Mucosa of descending colon (tissue), 3 donors: ENCODE measurements at places on chromosomes 6 and 20. TPM values are rescaled to one million over a fixed set of nuclear protein-coding genes. Genes with fewer than 3 reads are reported as not detected.

GRCh38 chr20:57656252-57656820, 36.1 kb upstream of the ZBP1 start:
- no peak for DNase-seq

GRCh38 chr6:134267917-134268361, 50.0 kb downstream of the SGK1 start:
- no peak for DNase-seq

DNA sequence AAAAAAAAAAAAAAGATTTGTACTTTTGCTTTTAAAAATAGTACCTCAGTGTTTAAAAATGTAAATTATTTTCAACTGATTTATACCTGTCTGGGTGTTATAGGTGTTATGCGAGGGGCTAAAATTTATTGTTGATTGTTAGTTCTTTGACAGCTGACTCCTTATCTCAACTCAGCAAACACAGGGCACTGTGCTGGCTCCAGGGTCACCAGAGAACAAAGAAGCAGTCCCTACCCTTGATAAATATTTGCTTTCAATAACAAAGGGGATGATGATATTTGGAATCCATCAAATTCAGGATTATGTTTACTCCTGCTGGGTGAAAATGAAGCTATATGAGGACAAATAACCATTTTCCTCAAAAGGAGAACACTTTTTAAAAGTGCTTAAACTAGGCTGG, 34.2 kb upstream of the KAT14 start:
- DNase-seq, result peak; percentile 22

- DNase-seq, result no peak
These were observed 54.1 kb downstream of the CTCFL start for GRCh38 chr20:57470666-57471495.

- DNase-seq, result peak; percentile 62
These were observed 31.4 kb downstream of the ACSS2 start for GRCh38 chr20:34907616-34908469.

CD93 gene
- total RNA-seq, result 24.2 TPM

TRIM10 gene
- total RNA-seq, result 3.9 TPM

BTBD9 gene
- total RNA-seq, result 22.4 TPM

SYCP2L gene
- 0.57 TPM for total RNA-seq

DNA sequence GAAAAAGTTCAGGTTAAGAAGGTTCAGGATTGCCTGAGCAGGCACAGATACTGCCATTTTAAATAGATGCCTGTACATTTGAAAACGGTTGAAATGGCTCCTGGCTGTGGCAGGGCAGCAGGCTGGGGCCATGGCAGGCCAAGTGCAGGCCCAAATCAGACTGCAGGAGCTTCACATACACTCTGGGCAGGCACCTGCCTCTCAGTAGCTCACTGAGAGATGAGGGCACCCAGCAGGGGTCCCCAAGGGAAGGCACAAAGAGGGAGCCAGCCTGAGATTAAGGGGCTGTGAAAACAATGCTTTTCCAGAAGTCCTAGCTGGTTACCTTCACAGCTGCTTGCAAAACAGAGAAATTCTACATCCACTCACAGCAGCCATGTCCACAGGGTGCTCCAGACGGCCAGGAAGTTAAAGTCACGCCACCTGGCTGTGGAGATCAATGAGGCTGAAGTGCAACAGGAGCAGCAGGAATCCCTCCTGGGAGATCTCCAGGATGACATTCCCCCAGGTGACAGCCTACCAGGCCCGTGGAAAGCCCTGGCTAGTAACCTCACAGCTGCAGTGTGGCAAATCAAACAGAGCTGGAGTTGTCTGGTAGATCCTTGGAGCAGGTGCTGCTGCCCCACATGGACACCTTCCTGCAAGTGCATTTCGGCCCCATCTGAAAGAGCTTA, 6.2 kb upstream of the RAET1E start:
- DNase-seq, result no peak

GRCh38 chr6:116352515-116353471, 18.0 kb upstream of the DSE start:
- no peak for DNase-seq

HDGFL1 gene
- not detected for total RNA-seq

DNA sequence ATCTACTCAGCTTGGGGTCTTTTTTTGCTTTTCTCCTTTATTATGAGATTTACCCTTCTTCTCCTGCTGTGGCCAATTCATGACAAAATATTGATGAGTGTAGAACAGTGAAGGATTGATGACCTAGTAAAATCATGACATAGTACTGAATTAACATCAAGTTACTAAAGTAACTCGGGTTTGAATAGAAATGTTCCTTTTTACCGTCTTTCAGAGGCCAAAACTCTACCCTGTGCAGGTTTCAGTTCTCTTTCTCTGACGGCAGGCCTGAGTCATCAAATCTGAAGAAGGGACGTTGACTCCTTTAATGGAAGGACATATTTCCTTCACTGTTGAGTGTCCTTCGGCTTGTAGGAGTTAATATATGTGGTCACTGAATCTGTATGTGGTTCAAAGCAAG, 80.7 kb downstream of the RREB1 start:
- DNase-seq, result no peak
